A549 treated with ZK216348 at 1 μM for 4 hours (cell line): ENCODE measurements at places on chromosomes 2 and 18. TPM values are rescaled to one million over a fixed set of nuclear protein-coding genes. Genes with fewer than 3 reads are reported as not detected.

Gene NOSTRIN
- total RNA-seq: 1.4 to 3.3 TPM (median 1.8 TPM) in 5 replicates

Gene RTP5
- total RNA-seq: not detected in 5 replicates

Gene APOB
- total RNA-seq: not detected in 5 replicates

Gene PLA2R1
- total RNA-seq: 1.9 to 2.7 TPM (median 2.4 TPM) in 5 replicates

Gene PDE11A
- 0.25 to 1.2 TPM (median 0.46 TPM) in 5 replicates for total RNA-seq

Gene UPP2
- total RNA-seq: not detected in 5 replicates

Gene FAM117B
- 1.2 to 2.7 TPM (median 2.0 TPM) in 5 replicates for total RNA-seq

Gene COL4A4
- total RNA-seq: 1.1 to 3.1 TPM (median 1.5 TPM) in 5 replicates

Gene MREG
- total RNA-seq: 5.0 to 6.7 TPM (median 5.3 TPM) in 5 replicates

Gene ATG4B
- 49.0 to 63.7 TPM (median 51.3 TPM) in 5 replicates for total RNA-seq

Gene FEV
- total RNA-seq: not detected in 5 replicates

Gene ADAM23
- total RNA-seq: 9.1 to 12.6 TPM (median 10.1 TPM) in 5 replicates

Gene ARHGAP28
- total RNA-seq: 0.08 to 0.43 TPM (median 0.11 TPM) in 3 of 5 replicates, not detected in the others

Gene CYP20A1
- total RNA-seq: 8.0 to 11.9 TPM (median 9.1 TPM) in 5 replicates

Gene OR6B2
- total RNA-seq: not detected in 5 replicates

Gene SLC25A52
- total RNA-seq: 0.13 TPM in 1 of 5 replicates, not detected in the others

Gene SRD5A2
- 0.04 to 0.06 TPM (median 0.06 TPM) in 3 of 5 replicates, not detected in the others for total RNA-seq

Gene GALNT14
- 37.1 to 50.5 TPM (median 47.5 TPM) in 5 replicates for total RNA-seq

Gene CD8B
- not detected in 5 replicates for total RNA-seq

Gene CFAP65
- total RNA-seq: 0.11 to 0.23 TPM (median 0.18 TPM) in 5 replicates

Gene SERPINB7
- total RNA-seq: 1.4 to 2.9 TPM (median 2.5 TPM) in 5 replicates

Gene PDE1A
- 0.07 to 0.43 TPM (median 0.15 TPM) in 5 replicates for total RNA-seq

Gene HOXD9
- 1.2 to 1.8 TPM (median 1.8 TPM) in 5 replicates for total RNA-seq

Gene CMPK2
- 0.54 to 1.6 TPM (median 1.2 TPM) in 5 replicates for total RNA-seq

Gene GALR1
- not detected in 5 replicates for total RNA-seq

Gene HOXD12
- not detected in 5 replicates for total RNA-seq

Gene ANKRD36
- total RNA-seq: 3.7 to 7.2 TPM (median 6.2 TPM) in 5 replicates

Gene SERPINB11
- total RNA-seq: 0.13 TPM in 1 of 5 replicates, not detected in the others

Gene EGR4
- total RNA-seq: 0.09 to 0.43 TPM (median 0.20 TPM) in 5 replicates

Gene OBSL1
- 13.6 to 26.1 TPM (median 21.3 TPM) in 5 replicates for total RNA-seq

Gene MAP3K19
- total RNA-seq: not detected in 5 replicates

Gene PRKAG3
- not detected in 5 replicates for total RNA-seq

Gene MRPS9
- total RNA-seq: 30.3 to 38.3 TPM (median 31.8 TPM) in 5 replicates

Gene MC2R
- not detected in 5 replicates for total RNA-seq

Gene RAD51AP2
- total RNA-seq: not detected in 5 replicates

Gene PJVK
- total RNA-seq: 0.99 to 2.8 TPM (median 2.1 TPM) in 5 replicates

Gene THUMPD2
- 13.0 to 17.8 TPM (median 13.5 TPM) in 5 replicates for total RNA-seq

Gene MATN3
- 9.8 to 16.8 TPM (median 14.4 TPM) in 5 replicates for total RNA-seq

Gene AKAIN1
- total RNA-seq: not detected in 5 replicates

Gene TMSB10
- total RNA-seq: 8,589 to 10,969 TPM (median 9,558 TPM) in 5 replicates

Gene MEX3C
- 14.9 to 22.1 TPM (median 20.6 TPM) in 5 replicates for total RNA-seq

Gene ABI2
- 56.7 to 71.6 TPM (median 65.1 TPM) in 5 replicates for total RNA-seq

Gene SCG2
- total RNA-seq: 0.86 to 1.3 TPM (median 1.2 TPM) in 5 replicates

Gene TPO
- 0.13 to 0.29 TPM (median 0.13 TPM) in 3 of 5 replicates, not detected in the others for total RNA-seq

Gene NEU4
- 0.19 to 0.41 TPM (median 0.23 TPM) in 5 replicates for total RNA-seq

Gene ZNF804A
- not detected in 5 replicates for total RNA-seq

Gene TNP1
- total RNA-seq: not detected in 5 replicates

Gene FHOD3
- total RNA-seq: 2.3 to 3.5 TPM (median 2.8 TPM) in 5 replicates

Gene ANTXR1
- total RNA-seq: 101 to 155 TPM (median 144 TPM) in 5 replicates
